Muscle of leg (tissue), 16 donors: ENCODE measurements at places on chromosomes 11 and 22. TPM values are rescaled to one million over a fixed set of nuclear protein-coding genes. Genes with fewer than 3 reads are reported as not detected.

TTLL8 gene
- polyA plus RNA-seq: not detected

MMP13 gene
- polyA plus RNA-seq: not detected

SEPTIN5 gene
- polyA plus RNA-seq: 107 TPM

OR10A2 gene
- not detected for polyA plus RNA-seq

WNT11 gene
- polyA plus RNA-seq: 10.1 TPM

KLHL35 gene
- polyA plus RNA-seq: 6.2 TPM

ME3 gene
- 10.2 TPM for polyA plus RNA-seq
